ENCODE measurements at places on chromosomes 7 and 10.

- peak; percentile 2 for DNase-seq
These were observed 806 bp upstream of the VIPR2 start for GRCh38 chr7:159145490-159145855.

GRCh38 chr7:118794419-118794818, 569.9 kb downstream of the ANKRD7 start:
- no peak for DNase-seq

- DNase-seq = no peak
These were observed 120.5 kb upstream of the GHITM start for GRCh38 chr10:84018826-84019225.

GRCh38 chr10:96225119-96225518, 46.2 kb downstream of the BLNK start:
- DNase-seq = no peak

GRCh38 chr10:3716093-3716492, 68.9 kb downstream of the KLF6 start:
- no peak for DNase-seq

GRCh38 chr7:24862461-24862860, 105.2 kb upstream of the GSDME start:
- DNase-seq = no peak

DNA sequence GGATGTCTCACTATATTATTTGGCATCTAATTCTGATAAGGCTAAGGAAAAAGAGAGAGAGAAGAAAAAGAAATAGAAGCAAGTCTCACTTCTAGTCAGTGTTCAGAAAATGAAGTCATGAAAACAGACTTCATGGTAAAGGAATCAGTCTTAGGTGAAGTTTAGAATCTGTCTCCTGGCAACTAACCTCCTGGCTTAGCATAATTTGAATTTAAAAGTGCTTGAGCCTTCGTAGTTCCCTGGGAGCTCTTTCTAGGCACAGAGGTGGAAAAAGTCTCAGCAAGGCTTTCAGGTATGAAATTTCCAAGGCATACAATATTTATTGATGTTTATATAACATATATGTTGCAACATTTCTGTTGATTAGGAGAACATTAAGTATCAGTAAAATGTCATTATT, 10.4 kb downstream of the CHRM2 start:
- DNase-seq = no peak

DNA sequence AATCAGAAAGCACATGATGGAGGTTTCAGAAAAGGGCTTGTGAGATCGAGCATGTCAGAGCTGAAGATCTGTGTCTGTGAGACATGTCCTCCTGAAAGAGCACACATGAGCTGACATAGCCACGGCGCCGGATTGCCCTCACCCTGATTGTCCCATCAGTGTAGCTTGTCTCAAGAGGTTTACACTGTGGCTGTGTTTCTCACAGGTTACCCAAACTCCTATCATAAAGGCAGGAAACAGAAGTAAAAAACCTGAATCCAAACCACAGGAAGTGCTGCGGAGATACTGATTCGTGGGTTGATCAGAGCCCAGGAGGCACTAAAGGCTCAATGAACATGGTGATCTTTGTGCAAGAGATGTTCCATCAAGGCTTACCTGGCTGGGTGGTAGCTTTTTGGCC, 3.9 kb upstream of the ATP6V0E2 start:
- no peak for DNase-seq

GRCh38 chr10:59432207-59432900, 70.0 kb upstream of the FAM13C start:
- peak; percentile 26 for DNase-seq

- peak; percentile 34 for DNase-seq
These were observed 599.6 kb downstream of the INHBA start for GRCh38 chr7:41103331-41103730.

- DNase-seq = peak; percentile 48
These were observed 8.0 kb upstream of the BEND7 start for GRCh38 chr10:13536674-13537366.

- no peak for DNase-seq
These were observed 6.9 kb upstream of the GPNMB start for GRCh38 chr7:23239698-23240097.

DNA sequence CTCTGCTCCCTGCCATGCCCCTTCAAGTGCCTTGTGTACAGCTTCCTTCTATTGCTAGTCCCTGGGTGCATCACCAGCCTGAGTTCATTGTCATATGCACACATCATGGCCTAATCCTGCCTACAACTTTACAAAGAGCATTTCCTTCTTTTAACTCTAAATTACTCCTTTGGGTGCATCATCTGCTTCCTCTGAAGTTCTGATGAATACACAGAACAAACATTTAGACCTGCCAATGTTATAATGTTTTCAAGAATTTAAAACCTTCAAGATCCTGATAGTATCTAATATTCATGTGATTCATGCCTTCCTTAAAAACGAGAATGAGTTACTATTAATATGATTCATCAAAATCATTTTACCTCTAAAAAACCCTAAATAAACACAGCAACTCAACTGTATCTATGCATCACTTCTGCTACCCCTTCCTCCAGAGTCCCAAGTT, 357.1 kb downstream of the MAGI2 start:
- DNase-seq = peak; percentile 57

DNA sequence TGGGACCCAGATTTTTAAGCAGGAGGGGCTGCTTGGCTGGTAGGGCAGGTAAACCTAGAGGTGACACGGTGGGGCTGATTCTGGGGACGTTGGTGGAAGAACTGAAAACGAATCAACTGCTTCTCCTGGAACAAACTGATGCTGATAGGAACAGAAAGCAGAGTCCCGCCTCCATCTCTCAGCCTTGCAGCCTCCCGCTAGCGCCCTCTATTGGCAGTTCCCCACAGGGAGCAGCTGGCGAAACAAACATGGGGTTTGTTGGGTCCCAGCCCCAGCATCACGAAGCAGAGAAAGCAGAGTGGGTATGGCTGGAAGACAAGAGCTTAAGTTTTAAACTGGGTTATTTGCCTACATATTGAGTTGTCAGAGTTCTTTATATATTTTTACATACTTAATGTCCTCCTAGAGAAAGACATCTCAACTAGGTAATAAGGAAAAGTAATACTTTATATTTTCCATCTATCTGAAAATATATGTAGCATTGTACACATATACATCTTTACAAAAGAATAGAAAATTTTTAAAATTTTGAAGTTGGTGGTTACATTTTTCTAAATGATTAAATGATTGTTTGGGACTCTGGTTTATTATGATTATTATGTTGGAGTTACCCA, 42.3 kb upstream of the FOXI2 start:
- peak; percentile 25 for DNase-seq

DNA sequence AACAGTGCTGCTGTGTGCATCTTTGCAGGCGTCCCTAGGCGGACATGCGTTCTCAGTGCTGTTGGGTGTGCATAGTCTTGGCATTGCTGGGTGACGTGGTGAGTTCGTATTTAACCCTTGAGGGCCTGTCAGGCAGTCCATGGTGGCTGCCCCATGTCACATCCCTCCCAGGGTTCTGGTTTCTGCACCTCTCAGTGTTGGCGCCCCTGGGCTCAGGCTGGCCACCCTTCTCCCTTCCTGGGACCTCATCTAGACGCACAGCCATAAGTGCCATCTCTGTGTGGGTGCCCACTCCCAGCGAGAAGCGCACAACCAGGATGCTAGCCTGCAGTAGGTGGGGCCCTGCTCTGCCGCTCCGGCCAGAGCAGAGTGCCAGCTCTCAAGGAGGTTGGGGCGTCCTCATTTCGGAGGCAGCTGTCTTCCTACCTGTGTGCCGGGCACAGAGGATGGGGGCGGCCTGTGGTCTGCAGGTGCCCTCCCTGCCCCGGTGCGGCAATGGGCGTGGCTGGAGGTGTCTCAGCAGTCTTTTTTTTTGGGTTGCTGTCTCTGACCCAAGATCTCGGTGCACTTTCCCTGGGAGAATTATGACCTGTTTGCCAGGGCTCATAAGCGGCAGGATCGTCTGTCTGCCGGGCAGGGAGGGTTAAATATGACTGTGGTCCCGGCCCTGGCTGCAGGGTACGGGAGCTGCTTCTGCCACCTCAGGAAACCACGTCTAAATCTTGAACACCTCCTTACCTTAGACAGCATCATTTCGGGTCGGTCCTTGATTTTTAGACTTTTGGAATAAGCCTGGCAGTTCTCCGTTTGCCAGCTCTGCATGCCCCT, 6.5 kb downstream of the INPP5A start:
- no peak for DNase-seq

- DNase-seq = no peak
These were observed 133.2 kb upstream of the ITGB1 start for GRCh38 chr10:33091201-33091600.

DNA sequence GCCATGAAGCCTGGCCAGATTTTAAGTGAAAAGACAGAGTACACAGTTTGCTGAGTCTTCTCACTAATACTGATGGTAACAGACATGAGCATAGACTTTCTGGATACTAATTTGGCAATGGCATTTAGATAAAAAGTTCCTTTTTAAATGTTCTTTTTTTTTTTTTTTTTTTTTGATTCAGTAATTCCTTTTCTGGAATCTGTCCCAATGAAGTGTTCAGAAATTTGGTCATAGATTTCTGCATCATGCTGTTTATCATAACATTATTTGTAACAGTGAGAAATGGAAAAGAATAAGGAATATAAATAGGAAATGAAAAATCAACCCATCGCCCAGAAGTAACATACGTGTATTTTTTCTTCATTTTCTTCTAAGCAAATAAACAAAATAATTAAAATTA, 354.9 kb downstream of the CALN1 start:
- no peak for DNase-seq

GRCh38 chr7:15558756-15559155, 3.1 kb downstream of the AGMO start:
- peak; percentile 31 for DNase-seq

DNA sequence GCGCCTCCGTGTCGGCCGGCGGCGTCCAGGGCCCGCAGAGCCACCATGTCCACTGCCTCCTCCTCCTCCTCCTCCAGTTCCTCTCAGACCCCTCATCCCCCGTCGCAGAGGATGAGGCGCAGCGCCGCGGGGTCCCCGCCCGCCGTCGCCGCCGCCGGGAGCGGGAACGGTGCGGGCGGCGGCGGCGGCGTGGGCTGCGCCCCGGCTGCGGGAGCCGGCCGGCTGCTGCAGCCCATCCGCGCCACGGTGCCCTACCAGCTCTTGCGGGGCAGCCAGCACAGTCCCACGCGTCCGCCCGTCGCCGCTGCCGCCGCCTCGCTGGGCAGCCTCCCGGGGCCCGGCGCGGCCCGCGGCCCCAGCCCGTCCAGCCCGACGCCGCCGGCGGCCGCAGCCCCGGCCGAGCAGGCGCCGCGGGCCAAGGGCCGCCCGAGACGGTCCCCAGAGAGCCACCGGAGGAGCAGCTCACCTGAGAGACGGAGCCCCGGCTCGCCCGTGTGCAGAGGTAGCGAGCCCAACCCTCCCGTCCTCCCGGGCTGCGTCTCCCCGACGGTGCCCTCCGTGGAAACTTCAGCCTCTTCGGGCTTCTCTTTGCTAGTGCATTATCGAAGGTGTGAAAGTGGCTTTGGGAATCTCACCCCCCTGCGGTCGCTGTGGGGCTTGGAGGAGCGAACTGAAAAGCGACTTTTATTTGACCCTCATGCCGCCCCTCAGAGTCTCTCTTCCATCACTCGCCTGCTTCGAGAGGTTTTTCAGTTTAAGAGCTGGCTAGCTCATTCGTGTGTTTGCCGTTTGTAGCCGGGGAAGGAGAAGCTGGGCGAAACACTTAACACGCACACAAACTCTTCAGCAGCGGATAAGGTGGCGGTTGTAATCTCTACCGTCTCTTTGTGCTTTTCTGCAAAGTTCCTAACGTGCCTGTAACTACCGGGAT, 975 bp downstream of the GLCCI1 start:
- peak; percentile 63 for DNase-seq

GRCh38 chr10:124064676-124065075, 28.7 kb downstream of the CHST15 start:
- DNase-seq = no peak

- no peak for DNase-seq
These were observed 262.7 kb upstream of the PHYHIPL start for GRCh38 chr10:58913717-58914116.

DNA sequence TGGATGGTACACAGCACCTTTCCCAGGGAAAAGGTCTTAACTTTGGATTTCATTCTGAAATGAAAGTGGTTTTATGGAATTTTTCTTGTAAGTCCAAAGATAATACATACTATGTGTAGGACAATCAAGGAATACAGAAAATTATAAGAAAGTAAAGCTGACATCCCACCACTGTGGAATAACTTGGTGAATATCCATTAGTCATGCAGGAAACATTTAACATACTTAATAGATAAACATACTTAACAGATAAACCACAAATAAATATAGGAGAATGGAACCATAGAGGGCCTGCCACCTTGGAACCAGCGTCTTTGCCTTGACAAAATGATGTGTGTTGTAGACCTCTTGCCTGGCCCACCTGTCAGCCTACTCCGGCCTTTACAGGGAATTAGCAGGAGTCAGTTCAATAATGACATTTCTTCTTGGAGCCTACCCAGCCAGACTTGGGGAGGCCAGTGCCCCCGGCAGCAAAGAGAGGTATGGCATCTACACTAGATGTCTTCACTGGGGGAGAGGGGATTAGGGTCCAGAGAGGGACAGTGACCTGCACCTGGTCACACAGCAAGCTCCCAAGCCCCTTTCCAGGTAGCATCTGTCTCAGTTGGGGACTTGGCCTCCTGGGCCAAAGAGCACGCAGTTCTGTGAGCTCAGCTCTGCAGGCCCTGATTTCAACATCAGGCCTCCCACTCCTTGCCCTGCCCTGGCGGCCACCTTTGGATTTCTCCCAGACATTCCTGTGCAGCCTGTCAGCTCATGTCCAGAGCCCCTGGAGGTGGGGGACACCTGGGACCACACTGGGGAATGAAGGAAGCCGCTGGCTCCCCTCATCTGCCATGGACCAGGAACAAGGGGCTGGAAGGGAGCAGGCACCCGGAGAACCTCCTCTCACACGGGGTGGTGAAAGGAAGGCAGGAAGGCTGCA, 112.6 kb upstream of the PPIF start:
- peak; percentile 49 for DNase-seq

GRCh38 chr7:80140388-80140787, 5.8 kb downstream of the GNAI1 start:
- DNase-seq = peak; percentile 17

DNA sequence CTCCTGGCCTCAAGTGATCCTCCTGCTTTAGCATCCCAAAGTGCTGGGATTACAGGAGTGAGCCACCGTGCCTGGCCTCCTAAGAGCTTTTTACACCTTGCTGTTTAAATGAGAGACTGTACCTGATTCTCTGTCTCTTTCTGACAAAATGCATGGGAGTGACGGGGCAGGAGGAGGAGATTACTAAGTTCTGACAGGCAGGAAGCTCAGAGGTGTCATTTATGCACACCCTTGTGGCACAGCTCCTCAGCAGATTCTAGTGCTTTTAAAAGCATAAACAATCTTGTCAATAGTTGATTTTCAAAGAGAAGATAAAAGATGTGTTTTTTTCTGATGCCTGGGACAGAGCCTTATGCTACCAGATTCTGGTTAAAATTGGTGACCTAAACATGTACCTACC, 39.7 kb upstream of the STEAP4 start:
- no peak for DNase-seq

GRCh38 chr7:157963526-157963925, 624.1 kb downstream of the PTPRN2 start:
- no peak for DNase-seq

- DNase-seq = peak; percentile 15
These were observed 164.9 kb upstream of the INHBA start for GRCh38 chr7:41867639-41868280.

GRCh38 chr7:3092468-3092867, 48.8 kb upstream of the CARD11 start:
- no peak for DNase-seq

Data from GM23248 (cell line).